Motor neuron (in vitro differentiated cells): ENCODE measurements at places on chromosomes 11 and 22. TPM values are rescaled to one million over a fixed set of nuclear protein-coding genes. Genes with fewer than 3 reads are reported as not detected.

GRK2 gene
- 32.3 and 34.3 TPM in 2 replicates for total RNA-seq

F2 gene
- not detected in 2 replicates for total RNA-seq

ASCL2 gene
- total RNA-seq, result 0.18 and 0.47 TPM in 2 replicates

HBB gene
- not detected in 2 replicates for total RNA-seq

ADSL gene
- total RNA-seq, result 78.8 and 84.7 TPM in 2 replicates

GGTLC3 gene
- not detected in 2 replicates for total RNA-seq

ISX gene
- total RNA-seq, result 0.04 and 0.09 TPM in 2 replicates

MS4A4A gene
- total RNA-seq, result not detected in 2 replicates

TUB gene
- total RNA-seq, result 2.6 and 3.0 TPM in 2 replicates

GRIK4 gene
- total RNA-seq, result 1.4 and 1.7 TPM in 2 replicates

SHANK3 gene
- total RNA-seq, result 5.6 and 6.1 TPM in 2 replicates

OR51B5 gene
- total RNA-seq, result 0.33 and 0.50 TPM in 2 replicates

NCF4 gene
- total RNA-seq, result 1.1 TPM in 1 of 2 replicates, not detected in the other

CBX7 gene
- total RNA-seq, result 5.6 and 7.1 TPM in 2 replicates
